ENCODE measurements at places on chromosomes 7 and 10. TPM values are rescaled to one million over a fixed set of nuclear protein-coding genes. Genes with fewer than 3 reads are reported as not detected.

The NXPH1 gene
- total RNA-seq: not detected

The HTR5A gene
- total RNA-seq: not detected

The PDLIM1 gene
- total RNA-seq: 62.5 TPM

The LRRC27 gene
- 6.0 TPM for total RNA-seq

The FAM13C gene
- 16.7 TPM for total RNA-seq

The PTF1A gene
- total RNA-seq: not detected

The LRRC17 gene
- 2.0 TPM for total RNA-seq

Data from dermis blood vessel endothelial cell (primary cell).